ENCODE measurements at places on chromosomes 7 and 10. TPM values are rescaled to one million over a fixed set of nuclear protein-coding genes. Genes with fewer than 3 reads are reported as not detected.

The CPA5 gene
- total RNA-seq: not detected

The PTF1A gene
- not detected for total RNA-seq

The SPDYE9 gene
- total RNA-seq: not detected

The REEP3 gene
- 65.4 TPM for total RNA-seq

The C7orf33 gene
- not detected for total RNA-seq

The PPP1R17 gene
- total RNA-seq: not detected

The OLAH gene
- not detected for total RNA-seq

The PODXL gene
- 10.7 TPM for total RNA-seq

The TMEM178B gene
- 8.0 TPM for total RNA-seq

The AZGP1 gene
- not detected for total RNA-seq

The GTPBP4 gene
- total RNA-seq: 69.6 TPM

The HTR5A gene
- not detected for total RNA-seq
